ENCODE measurements at places on chromosomes 3 and 15.

GRCh38 chr15:89441295-89441812 lies 55.0 kb downstream of the RHCG start:
- DNase-seq, result peak; percentile 22

GRCh38 chr3:104892044-104892443 lies 474.7 kb upstream of the ALCAM start:
- no peak for DNase-seq

DNA sequence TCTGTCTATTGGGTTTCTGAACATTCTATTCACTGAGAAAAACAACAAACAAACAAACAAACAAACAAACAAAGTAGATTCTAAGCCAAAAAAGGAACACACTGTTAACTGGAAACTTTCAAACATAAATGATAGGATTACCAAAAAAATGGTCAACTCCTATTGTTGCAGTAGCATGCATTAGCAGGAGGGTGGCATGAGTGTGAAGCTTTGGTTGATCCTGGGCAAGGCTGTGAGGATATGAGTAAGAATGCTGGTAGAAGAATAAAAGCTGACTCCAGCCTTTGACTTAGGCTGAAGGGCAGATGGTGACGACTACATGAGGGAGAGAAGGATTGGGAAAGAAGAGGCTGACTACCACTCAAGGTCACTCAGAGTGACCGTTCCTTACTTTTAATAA lies 810.3 kb downstream of the VGLL3 start:
- no peak for DNase-seq

- no peak for DNase-seq
Measured at GRCh38 chr3:78745847-78746246, 1022.0 kb downstream of the ROBO1 start.

GRCh38 chr3:16739541-16740105 lies 134.4 kb upstream of the DAZL start:
- DNase-seq, result no peak

DNA sequence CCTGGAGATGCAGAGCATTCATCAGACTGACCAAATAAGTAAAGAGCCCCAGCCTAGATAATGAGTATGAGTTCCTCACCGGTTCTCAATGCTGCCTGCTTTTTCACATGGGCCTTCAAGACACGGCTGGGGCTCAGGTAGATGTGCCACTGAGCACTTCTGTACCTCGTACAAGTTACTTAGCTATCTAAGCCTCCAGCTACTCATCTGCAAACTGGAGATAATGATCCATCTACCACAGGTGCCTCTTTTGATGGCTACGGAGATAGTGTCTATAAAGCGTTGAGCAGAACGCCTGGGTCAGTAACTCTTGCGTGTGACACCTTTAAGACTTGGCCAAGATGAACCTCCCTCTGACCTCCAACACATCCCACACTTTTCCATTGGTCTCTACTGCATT lies 56.3 kb downstream of the CCR4 start:
- no peak for DNase-seq

GRCh38 chr15:63466378-63467192 lies 37.8 kb upstream of the USP3 start:
- peak; percentile 87 for DNase-seq

- no peak for DNase-seq
Measured at GRCh38 chr3:9347887-9348286, 15.0 kb upstream of the THUMPD3 start.

DNA sequence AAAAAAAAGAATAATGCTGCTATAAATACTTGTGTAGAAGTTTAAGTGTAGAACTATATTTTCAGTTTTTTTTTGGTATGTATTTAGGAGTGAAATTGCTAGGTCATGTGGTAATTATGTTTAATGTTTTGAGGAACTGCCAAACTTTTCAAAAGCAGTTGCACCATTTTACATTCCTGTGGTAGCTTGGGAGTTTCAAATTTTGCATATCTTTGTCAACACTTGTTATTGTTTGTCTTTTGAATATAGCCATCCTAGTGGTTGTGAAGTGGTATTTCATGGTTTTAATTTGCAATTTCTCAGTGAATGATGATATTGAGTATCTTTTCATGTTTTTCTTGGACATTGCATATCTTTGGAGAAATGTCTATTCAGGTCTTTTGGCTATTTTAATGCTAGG lies 30.4 kb downstream of the SKIL start:
- DNase-seq, result no peak

GRCh38 chr15:62428259-62428658 lies 263.2 kb upstream of the C2CD4B start:
- DNase-seq, result no peak

- no peak for DNase-seq
Measured at GRCh38 chr3:184184546-184185230, 1.3 kb upstream of the ABCF3 start.

DNA sequence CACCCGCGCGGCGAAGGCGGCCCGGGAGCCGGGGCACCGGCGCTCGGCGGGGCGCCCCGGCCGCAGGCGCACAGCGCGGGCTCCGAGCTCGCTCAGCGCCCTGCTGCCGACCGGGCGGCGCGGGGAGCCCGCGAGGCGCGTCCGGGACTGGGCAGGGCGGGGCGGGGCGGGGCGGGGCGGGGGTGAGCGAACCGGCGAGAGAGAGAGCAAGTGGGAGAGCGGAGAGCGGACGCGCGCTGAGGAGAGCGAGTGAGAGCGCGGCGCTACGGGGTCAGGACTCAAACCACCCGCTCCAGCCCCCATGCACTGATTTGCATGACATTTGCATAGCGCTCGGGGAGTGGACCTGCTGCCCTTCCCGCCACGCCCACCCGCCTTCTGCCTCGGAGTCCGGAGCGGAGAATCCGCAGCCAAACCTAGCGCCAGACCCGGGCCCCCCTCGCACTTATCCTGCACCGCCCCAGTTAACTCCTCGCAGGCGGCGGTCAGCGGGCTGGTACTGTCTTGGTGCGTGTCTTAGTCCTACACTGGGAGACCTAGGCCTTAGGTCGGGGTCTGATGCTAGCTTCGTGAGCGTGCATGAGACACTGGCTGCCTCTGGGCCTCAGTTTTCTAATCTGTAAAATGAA lies at the start of gene MYLK:
Gene MYLK, minus strand, starts transcription at position 130 of the 629 bp plus-strand sequence. CDS start 90,491 bp downstream, outside the sequence.
- DNase-seq, result peak; percentile 65

DNA sequence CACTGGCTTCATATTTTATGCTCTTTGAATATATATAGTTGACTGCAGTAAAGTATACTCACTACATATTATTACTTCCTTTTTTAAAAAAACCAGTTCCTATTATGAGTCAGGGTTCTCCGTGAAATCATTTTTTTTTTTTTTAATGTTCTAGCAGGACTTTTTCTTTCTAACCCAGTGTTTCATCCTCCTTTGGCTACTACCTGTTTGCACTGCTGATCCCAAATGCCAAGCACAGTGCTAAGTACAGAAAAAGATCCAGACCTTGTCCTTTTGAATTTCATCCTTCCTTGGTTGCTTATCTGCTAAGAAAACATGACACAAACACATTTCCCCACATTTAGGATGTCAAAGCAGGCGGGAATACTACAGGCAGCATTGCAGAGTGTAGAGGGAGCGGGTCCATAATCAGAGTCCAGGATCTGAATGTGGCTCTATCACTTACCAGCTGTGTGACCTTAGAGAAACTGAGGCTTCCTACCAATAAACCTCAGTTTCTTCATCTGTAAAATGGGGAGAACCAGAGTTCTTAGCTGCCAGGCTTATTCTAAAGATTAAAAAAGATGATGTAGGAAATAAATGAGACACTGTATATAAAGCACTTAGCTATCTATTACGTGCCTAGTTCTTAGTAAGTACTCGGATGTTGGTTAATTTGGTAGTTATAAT lies 37.2 kb upstream of the ANPEP start:
- DNase-seq, result no peak

- DNase-seq, result peak; percentile 95
Measured at GRCh38 chr3:48429960-48430707, at the start of gene PLXNB1. Gene PLXNB1, minus strand, starts transcription at chr3:48430086. Its CDS starts 5,475 bp downstream, at chr3:48424611.

- DNase-seq, result no peak
Measured at GRCh38 chr3:39819899-39820298, 10.5 kb downstream of the MYRIP start.

GRCh38 chr3:61221759-61222362 lies 29.4 kb downstream of the FHIT start:
- DNase-seq, result no peak

DNA sequence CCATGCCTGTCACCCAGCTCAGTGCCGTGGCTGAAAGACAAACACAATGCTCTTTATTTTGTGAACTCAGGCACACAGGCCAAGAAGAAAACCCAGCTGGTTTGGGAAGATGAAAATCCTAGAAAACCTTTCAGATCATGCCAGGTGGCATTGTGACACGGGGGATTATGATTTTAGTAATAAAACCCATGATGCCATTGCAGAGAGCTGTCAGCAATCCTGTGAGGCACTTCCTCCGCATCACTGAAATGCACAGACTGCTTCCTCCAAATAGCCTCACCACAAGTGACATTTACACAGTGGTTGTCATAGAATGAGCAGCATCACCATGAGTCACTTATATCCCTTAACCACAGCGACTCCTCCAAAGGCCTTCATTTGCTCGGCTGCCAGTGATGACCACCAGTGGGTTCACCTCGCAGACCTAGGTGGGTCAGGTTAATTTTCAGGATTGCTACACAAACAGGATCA lies 22.7 kb downstream of the ABHD6 start:
- no peak for DNase-seq

- peak; percentile 51 for DNase-seq
Measured at GRCh38 chr3:61650276-61650675, 88.9 kb downstream of the PTPRG start.

GRCh38 chr15:67902579-67903009 lies 62.7 kb upstream of the RNU6-1 start:
- no peak for DNase-seq

DNA sequence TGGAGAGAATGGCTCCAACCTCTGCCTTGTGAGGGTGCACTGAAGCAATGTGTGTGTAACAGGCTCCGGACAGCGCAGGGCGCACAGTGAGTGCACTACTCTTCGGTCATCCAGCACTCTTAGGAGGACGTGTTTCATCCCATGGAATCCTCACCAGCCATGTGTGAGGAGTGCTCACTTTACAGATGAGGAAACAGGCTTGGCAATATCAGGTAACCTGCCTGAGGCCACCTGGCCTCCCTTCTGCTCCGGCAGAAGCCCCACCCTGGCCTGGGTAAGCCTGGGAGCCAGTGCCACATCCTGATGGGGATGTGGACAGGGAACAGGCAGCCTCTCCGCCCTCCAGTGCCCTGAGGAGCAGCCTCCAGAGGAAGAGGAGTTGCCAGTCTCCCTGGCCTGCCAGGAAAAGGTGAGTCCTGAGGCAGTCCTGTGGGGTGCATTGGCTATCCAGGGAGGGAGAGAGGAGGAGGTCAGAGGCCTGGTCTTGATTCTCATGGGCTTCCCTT lies 39.4 kb upstream of the LIMD1 start:
- no peak for DNase-seq

DNA sequence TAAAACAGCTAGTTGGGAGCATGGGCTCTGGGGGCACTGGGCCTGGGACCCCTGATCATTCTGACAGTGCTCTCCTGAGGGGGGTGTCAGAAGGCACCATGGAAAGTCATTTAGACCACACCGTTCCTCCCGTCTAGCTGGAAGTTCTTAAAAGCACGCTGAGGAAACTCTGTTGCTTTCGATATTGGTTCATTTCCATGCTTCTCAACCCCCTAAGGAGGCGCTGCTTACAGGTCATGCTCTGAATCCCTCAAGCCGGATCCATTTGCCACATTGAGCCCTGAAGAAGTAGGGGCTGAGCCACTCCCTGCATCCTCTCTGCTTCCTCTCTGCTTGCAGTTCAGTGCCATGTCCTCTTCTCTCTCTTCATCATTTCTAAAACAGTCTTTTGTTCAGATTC lies 187.2 kb downstream of the CACNA2D3 start:
- no peak for DNase-seq

- no peak for DNase-seq
Measured at GRCh38 chr3:30614373-30614772, 8.0 kb downstream of the TGFBR2 start.

- no peak for DNase-seq
Measured at GRCh38 chr3:54960701-54961100, 32.8 kb upstream of the LRTM1 start.

DNA sequence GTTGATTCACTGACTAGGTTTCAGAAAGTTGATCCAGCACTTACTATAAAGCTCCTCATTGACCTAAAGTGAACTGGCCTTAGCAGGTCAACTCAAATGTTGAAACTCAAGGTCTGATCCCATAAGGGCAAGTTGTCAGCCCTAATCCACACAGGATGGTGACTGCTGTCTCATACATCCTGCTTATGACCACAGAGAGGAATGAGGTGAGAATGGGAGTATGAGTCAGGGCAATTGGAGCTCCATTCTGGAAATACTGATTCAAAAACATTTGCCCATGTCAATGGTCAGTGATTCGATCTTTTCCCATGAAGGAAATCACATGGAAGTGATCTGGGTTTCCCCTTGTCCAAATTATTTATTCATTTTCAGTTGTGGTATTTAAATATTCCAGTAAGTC lies 78.7 kb downstream of the ZNF385D start:
- no peak for DNase-seq

- DNase-seq, result no peak
Measured at GRCh38 chr15:80496096-80496495, 91.9 kb downstream of the ARNT2 start.

DNA sequence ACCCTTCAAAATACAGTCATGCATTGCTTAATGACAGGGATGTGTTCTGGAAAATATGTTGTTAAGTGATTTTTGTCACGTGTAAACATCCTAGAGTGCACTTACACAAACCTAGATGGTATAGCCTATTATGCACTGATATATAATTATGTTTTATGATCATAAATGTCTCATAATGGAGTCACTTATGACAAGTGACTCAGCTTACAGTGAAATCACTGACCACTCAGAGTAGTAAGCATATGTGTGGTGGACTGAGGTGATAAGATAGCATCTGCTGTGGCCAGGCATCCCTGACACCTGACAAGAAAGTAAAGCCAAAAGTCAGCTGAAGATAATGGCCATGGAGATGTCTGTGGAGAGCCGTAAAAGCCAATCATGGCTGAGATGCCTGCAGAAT lies 5.4 kb downstream of the ACAD11 start:
- no peak for DNase-seq

DNA sequence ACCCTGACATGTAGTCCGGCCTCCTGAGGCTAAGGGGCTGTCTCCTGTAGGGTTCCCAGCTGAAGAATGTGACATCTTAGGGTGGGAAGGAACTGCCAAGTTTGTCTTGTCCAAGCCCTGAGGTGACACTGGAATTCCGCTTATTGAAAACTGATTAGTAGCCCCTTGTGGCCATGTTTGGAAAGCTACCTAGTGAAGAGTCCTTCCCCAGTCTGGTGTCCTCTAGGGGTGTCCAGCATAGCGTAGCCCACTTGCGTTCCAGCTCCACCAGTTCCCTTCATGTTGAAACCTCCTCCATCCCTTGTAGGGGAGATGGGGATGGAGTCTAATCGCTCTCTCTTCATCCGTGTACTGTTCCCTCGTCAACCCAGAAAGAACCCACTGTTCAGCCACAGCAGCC lies 79.5 kb downstream of the CHDH start:
- DNase-seq, result no peak

GRCh38 chr15:65245096-65245856 lies 34.0 kb upstream of the CILP start:
- DNase-seq, result peak; percentile 90

- no peak for DNase-seq
Measured at GRCh38 chr3:50567011-50567385, 549 bp downstream of the C3orf18 start.
